Activated naive CD4-positive, alpha-beta T cell treated with anti-CD3 and anti-CD28 coated beads, Interleukin-2, amount 50 U/mL, for 72 hours (primary cell): ENCODE measurements at places on chromosomes 4 and X. TPM values are rescaled to one million over a fixed set of nuclear protein-coding genes. Genes with fewer than 3 reads are reported as not detected.

RASGEF1B gene
- total RNA-seq: 2.7 TPM

IL3RA gene
- total RNA-seq: 0.41 TPM

BGN gene
- total RNA-seq: not detected

TMPRSS11D gene
- not detected for total RNA-seq

PPP1R2C gene
- total RNA-seq: not detected

PDE6B gene
- 16.6 TPM for total RNA-seq

FAM184B gene
- not detected for total RNA-seq

DNA sequence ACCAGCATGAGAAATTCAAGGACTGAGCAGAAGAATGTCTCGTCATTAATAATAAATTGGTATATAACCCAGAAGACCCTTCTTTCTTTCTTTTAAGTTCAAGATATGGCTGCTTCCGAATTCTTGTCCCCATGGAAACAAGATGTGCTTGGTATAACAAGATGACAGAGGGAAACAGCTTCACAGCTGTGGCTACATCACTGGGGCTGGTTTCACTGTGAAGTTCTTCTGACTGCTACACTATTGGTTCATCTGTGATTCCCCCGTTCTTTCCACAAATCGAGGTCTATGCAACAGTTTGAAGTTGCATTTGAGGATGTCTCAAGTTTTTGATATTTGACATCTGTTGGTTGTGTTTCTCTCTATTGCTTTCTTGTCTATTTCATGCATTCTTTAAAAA, 12.3 kb upstream of the DTHD1 start:
- DNase-seq: no peak

GRCh38 chrX:124634363-124634762, 288.0 kb downstream of the SH2D1A start:
- DNase-seq: no peak

DNA sequence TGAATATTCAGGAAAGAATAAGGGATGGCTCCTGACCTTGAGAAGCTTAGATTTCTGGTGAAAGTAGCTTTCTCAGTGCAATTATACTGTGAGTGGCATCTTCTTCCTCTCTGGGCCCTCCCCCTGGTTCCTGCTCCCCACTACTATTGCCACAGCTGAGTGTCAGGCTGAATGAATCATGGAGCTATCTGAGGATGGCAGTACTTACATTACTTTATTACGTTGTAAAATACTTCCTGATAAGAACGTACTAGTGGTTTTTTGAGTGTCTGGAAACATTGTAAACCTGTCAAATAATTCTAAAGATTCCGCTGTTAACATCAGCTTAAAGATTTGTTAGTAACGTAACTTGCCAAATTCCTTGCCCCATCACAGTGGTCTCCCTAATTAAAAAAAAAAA, 36.2 kb downstream of the ARHGAP10 start:
- no peak for DNase-seq

DNA sequence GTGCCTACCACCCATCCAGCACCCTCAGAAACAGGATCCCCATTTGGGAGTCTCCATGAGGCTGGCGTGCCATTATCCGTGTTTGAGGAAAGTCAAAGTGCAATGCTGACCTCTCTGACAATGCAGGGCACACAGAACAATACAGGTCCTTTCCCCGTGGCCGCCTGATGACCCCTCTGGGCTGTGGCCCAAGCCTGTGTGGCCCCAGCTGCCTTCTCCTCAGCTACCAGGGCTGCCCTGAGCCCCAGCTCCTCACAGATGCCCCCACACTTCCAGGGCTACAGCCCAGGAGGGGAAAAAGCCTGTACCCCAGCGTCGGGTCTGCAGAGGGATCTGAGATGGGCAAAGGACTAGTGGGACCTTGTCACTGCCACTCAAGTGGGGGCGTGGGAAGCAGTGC, 15.5 kb downstream of the ZFYVE28 start:
- no peak for DNase-seq

- DNase-seq: no peak
These were observed 16.3 kb downstream of the VSIG4 start for GRCh38 chrX:66023385-66024091.

DNA sequence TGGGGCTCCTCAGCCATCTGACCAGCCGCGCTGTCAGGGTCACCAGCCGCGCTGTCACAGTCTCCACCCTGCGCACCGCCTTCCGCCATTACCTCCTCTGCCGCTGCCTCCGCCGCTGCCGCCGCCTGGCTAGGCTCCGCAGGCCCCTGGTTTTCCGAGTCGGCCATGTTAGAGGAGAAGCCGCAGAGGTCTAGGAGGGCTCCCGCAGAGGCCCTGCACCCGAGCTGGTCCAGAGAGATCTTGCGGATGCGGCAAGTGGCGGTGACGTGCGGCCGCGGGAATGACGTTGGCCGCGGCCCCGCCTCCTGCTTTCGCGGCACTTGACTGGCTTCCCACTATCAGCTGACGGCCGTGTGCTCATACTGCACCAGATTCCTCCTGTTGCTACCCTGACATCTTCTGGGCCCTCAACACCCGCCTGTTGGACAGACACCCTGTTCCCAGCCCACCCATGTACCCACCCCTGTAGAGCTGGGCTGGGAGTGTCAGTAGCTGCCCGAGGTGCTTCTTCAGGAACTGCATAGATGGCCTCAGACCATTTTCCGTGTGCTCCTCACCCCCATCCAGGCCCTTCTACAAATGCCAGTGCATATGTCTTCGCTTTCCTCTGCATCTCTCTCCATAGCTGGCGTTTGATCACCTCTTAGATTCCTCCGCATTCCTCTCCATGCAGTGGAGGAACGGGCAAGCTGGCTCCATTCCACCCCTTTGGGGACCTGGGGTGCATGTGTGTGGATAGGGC, at the start of gene NAP1L5:
Gene NAP1L5, minus strand, starts transcription at position 242 of the 742 bp plus-strand sequence. Its CDS starts 75 bp downstream, at position 167.
- DNase-seq: peak; percentile 73

DNA sequence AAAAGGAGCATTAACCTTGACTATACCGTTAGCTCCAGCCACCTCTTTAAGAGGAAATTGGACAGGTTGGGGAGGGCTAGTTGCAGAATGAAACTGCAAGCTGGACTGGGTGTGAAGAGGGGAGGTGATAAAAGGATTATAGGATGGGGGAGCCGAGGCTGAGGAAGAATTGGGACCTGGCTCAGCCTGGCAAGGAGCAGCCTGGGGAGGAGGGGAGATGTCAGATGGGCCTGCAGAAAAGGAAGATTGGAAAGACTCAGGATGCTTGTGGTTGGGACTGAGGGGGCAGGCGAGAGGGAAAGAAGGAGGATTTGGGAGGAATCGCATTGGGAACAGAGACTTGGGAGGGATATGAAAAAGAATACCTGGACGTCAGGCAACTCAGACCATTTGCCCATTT, 351.7 kb downstream of the PPP3CA start:
- DNase-seq: no peak

- DNase-seq: no peak
These were observed 105.3 kb upstream of the TMEM150C start for GRCh38 chr4:82666970-82667665.

DNA sequence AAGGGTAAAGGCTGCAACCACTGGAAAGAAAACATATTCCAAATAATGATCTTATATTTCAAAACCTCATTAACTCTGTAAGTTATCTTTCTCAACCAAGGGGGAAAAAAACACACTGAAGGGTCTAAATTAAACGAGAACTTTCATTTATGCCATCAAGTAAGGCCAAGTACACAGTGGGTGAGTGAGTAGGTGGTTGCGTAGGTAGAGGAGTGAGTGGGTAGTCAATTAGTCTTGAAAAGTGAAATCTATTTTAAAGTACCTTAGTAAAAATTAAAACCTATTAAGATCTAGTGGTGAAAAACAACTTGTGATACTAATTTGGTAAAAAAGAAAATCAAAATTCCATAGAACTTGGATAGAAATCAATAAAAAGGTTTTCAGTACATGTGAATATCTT, 3.5 kb downstream of the CASK start:
- no peak for DNase-seq

DNA sequence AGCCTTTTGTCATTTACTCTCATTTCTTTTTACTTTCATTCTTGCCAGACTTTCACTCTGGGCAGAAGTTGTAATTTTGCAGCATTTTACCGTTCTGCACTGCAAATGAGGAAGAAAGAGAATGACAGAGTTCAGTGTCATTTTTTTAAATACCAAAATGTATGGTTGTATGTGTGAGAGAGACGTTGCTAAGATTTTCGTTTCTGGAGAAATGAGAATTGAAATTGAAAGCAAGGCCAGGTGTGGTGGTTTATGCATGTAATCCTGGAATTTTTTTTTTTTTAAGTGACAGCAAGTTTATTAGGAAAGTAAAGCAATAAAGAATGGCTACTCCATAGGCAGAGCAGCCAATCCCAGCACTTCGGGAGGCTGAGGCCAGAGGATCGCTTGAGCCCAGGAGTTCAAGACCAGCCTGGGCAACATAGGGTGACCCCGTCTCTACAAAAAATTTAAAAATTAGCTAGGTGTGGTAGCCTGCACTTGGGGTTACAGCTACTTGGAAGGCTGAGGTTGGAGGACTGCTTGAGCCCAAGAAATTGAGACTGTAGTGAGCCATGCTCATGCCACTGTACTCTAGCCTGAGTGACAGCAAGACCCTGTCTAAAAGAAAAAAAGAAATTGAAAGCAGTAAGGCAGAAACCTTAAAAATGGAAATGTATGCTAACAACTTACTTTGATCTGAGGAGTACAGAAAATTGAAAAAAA, 12.9 kb downstream of the DCK start:
- DNase-seq: no peak

DNA sequence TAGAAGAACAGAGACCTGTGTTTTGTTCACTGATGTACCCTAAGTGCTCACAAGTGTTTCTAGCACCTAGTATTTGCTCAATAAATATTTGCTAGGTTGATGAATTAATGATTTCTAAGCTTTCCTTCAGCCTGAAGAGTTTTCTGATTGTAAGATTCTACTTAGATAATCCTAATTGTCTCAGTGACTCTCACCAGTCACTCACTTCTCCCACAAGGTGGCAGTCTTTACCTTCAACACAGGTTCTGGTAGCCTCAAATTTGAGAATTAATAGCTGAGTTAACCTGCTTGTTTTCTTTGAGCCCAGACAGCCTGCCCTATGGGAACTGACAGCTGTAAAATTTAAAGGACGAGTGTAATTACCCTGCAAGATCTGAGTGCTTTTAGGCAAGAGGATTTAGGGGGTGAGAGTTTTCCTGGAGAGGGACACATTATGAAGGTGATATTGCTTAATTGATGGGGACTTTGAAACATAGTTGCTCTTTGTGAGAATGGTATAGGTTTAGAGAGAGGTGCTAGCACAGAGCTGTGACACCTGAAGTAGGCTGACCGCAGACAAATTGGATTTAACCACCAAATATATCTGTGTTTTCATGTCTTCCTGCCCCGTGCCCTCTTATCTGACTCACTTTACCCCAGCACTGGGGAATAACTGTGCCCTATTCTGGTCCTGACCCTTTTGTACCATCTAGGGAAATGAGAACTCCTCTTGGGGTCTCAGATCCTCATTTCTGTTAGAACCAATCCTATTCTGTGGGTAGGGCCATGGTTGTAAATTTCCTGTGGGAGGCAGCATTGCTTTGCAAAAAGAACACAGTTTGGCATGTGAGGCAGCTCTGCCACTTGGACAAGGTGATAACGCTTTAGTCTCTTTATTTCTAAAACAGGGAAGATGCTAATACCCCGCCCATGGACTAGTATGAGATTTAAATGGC, 27.7 kb downstream of the CD38 start:
- DNase-seq: peak; percentile 40

DNA sequence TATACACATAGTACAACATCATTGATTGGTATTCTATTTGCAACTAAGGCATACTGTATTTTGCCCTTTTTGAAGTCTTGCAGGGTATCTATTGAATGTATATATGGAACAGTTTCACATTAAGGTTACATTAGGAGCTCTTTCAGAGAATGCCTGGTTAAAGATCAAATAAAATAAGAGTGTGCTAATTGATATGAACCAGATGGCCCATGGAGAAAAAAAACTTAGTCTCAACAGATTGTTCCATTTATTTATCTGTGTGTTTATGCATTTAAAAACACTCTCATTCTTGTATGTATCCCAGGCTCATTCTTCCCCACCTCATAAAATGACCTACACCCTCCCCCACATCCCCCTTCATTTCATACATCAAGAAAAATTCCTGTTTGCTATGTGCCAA, 35.2 kb upstream of the GRIA2 start:
- DNase-seq: no peak

GRCh38 chr4:121822796-121823504, 733 bp downstream of the CCNA2 start:
- peak; percentile 39 for DNase-seq

DNA sequence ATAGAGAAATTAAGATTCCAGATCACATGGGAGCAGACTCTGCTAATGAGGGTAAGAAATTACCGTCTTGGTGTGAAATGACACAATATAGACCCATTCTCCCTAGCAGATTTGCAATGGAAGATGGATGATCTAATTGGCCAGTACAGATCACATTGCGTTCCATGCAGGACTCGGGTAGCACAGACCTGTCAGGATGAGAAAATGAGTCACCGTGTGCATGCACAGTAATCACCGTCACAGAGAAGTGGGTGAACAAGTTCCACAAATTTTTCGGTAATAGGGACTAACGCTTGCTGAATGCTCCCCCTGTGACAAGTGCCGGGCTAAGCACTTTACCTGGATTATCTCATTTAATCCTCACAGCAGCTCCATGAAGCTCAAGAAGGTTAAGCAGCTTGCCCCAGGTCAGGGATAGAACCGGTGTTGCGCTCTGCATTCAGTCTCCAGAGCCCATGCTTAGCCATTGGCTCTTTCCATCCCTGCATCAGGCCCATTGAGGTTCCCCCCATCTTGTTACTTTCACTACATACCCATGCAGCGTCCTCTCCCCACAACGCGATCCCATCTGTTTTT, 375.6 kb downstream of the FBXW7 start:
- no peak for DNase-seq

DNA sequence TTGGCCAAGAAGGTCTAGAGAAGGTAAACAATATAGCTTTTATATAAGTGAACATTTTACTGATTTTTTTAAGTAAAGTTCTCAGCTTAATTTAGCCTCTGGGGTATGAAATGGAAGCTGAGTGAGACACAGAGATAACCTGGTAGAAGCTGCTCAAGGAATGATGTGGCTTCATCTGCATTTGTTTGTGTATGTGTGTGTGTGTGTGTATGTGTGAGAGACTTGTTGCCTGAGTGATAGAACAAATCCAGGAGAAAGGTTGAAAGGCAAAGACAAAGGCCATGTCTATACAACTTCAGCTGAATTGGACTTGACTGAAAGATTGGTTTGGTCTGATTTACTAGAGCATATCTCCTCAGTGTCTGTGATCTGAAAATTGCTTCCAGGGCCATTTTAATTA, 63.6 kb downstream of the PCDH7 start:
- no peak for DNase-seq

DNA sequence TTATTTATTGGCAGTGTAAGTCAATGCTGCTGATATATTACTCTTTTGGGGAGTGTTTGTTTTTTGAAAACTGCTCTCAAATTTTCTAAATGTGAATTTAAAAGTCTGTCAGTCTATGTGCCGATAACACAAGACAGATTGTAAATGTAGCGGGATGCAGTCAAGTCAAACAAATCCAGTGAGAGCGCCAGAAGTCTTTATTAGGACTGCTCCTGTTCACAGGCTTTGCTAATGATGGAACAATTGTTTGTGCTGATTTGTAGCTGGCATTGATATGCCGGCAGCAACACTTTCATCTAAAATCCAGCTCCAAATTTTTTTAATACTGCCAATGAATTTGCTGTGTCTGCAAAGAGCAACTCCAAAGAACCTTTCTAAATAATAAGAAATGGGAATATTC, 78.7 kb upstream of the TET2 start:
- DNase-seq: no peak

GRCh38 chr4:22539251-22539650, 23.4 kb upstream of the ADGRA3 start:
- DNase-seq: no peak
